ENCODE measurements at places on chromosomes 16 and 17.

DNA sequence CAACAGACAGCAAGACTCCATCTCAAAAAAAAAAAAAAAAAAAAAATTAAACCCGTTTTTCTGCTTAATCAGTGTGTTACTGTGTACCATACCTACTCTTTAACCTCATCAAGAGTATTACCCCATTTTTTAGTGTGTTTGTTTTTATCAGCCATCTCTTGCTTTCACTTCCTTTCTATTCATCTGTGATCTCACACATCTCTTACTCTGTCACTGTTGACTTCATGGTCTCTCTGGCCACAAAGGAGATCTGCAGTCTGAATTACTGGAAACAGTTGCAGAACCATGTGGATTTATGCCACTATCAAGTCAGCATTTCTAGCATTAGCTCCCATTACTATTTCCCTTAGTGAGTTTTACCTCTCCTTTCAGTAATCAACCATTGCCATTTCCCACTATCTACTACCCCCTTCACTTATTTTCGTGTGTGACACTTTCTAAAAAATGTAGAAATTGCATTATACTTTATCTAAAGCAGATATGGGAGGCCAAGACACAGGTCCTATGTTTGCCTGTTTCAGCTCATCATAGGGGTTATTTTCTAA, 20.1 kb downstream of the NDEL1 start:
- no peak for DNase-seq

DNA sequence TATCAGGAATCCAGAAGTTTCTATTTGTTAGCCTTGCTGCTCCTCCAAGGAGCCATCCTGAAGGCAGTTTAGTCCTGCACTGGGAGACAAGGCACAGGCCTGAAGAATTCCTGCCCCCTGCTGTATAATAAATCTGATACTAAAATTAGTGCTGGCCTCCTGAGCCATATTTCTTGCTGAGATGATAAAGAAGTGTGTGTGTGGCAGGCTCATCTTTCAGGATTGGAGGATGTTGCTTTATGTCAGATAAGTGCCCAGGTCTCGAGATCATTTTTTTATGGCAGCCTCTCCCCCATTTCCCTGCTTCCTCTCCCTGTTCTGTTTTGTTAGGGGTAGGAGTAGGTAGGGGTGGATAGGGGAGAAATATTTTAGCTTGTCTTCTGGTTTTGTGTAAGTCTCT, 26.0 kb downstream of the MSI2 start:
- no peak for DNase-seq

DNA sequence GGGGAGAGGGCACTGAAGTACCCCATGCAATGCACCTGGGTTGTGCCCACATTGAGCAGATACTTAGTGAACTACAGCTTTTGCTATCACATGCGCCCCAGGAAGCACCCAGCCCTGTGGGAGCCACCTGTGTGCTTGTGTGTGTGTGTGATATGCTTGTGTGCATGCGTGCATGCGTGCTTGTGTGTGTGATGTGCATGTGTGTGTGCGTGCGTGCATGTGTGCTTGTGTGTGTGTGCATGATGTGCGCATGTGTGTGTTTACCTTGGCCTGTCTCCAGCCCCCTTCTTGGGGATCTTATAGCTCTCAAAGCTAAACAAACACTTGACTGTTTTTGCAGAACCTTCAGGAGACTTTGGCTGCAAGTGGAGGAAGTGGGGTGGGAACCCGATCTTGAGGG, 841 bp downstream of the C16orf89 start:
- no peak for DNase-seq

DNA sequence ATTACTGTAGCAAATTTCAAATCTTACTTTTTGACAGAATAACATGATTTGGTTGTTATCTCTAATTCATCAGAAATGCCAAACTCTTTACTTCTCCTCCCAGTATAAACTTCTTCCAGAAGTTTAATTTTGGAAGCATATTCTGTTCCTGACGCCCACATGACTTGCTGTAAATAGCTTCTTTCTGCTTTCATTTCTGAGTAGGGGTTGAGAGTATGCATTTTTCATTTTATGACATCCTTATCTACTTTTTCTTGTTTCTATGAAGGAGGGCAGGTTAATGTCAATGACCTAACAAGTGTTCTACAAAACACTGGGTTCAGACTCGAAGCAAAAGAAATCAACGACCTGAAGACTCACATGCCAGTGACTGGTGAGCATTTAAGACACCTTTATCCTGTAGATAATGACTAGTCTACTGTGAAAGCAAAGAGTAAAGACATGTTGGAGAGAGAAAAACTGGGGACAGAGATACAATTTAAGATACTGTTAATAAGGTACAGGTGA, 36.5 kb upstream of the EFCAB3 start:
- no peak for DNase-seq

GRCh38 chr16:87541872-87542234, 49.0 kb upstream of the ZCCHC14 start:
- no peak for DNase-seq

- DNase-seq = no peak
These were observed 44.2 kb downstream of the USP22 start for GRCh38 chr17:20998571-20999043.

DNA sequence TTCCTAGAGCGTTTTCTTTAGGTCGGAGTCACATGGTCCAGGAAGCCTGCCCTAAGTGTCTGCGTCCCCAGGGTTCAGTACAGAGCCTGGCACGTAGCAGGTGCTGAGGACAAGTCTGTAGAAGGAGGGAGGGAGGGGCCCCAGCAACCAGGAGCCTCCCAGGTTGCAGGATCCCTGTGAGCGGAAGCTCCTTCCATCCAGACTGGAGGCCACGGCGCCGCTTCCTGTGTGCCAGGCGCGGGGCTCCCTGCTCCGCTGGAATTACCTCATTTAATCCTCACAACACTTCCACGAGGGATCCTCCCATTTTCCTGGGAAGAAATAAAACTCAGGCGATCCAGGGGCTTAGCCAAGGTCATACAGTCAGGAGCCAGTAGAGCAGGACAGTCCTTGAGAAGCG, 22.1 kb downstream of the TRARG1 start:
- DNase-seq = no peak

- no peak for DNase-seq
These were observed 121.9 kb upstream of the HS3ST2 start for GRCh38 chr16:22692034-22692433.

- DNase-seq = no peak
These were observed 623 bp downstream of the E4F1 start for GRCh38 chr16:2223942-2224486.

DNA sequence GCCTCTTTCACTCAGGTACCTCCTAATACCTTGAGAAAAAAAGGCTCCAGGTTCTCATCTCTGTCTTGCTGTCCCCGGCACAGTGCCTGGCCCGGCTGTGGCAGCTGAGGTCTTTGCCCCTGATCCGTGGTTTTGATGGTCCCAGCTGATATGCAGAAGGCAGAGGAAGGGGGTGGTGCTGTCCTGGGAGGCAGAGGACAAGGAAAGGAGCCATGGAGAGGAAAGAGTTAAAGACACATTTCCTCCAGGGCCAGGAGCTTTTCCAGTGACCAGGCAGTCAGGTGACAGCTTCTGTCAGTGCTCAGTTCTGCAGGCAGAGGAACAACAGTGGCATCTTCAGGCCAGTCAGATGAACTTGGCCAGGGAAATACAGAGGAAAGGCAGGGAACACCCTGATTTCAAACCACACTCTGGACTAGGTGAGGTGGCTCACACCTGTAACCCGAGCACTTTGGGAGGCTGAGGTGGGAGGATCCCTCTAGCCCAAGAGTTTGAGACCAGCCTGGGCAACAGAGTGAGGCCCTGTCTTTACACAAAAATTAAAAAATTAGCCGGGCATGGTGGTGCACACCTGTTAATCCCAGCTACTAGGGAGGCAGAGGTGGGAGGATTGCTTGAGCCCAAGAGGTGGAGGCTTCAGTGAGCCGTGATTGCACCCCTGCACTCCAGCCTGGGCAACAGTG, 3.3 kb upstream of the COG1 start:
- peak; percentile 35 for DNase-seq

- DNase-seq = no peak
These were observed 36.6 kb upstream of the NACA2 start for GRCh38 chr17:61627658-61628057.

- no peak for DNase-seq
These were observed 67.8 kb upstream of the MMP2 start for GRCh38 chr16:55411231-55411630.

DNA sequence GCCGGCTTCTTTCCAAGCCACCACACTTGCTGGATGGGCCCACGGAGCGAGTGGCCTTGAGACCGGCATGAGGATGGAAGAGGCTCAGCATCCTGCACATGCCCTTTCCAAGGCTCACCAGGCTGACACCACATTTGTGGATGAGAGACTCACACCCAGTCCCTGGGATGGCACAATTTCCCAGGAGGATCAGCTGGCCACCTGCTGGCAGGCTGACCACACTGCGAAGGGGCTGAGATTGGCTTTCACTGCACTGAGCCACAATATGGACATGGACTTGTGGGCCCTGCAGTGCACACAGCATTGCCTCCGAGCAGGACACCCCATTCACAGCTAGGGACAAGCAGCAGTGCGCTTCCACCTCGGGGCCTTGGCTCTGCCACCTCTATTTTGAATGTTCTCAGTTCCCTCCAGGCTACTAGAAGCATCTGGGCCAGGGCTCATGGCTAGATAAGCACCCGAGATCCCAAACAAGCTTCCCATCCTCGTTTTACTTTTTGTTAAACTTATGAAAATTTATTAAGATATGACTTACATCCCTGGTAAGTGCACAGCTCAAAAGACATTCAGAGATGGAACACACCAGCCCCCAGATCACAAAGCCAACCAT, 25.3 kb upstream of the KSR1 start:
- DNase-seq = peak; percentile 45
